HepG2 (cell line): ENCODE measurements at places on chromosomes 13 and 19. TPM values are rescaled to one million over a fixed set of nuclear protein-coding genes. Genes with fewer than 3 reads are reported as not detected.

- no peak for DNase-seq
Observed at GRCh38 chr13:62038214-62038613, 622.6 kb upstream of the PCDH20 start.

GRCh38 chr19:32165750-32166149, 179.7 kb upstream of the ZNF507 start:
- no peak for DNase-seq

DNA sequence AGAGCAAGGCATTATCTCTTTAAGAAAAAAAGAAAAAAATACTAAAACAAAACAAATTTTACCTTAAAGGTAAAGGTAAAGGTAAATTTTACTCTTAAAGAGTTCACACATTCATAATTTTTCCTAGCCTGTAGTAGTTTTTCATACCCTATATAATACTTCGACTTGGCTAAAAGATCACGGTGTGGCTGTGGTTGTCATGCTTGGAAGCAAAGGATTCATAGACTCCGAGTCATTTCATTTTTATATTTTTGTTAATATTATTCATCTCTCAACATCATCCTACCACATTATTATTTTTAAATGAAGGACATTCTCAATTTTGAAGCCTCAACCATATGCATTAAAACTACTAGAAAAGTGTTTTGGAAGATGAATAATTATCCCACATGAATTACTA, 52.7 kb downstream of the PIBF1 start:
- DNase-seq: no peak

Gene RFPL4AL1
- total RNA-seq: not detected in 2 replicates
